NCI-H2029 (cell line): ENCODE measurements at places on chromosomes 12 and 14.

DNA sequence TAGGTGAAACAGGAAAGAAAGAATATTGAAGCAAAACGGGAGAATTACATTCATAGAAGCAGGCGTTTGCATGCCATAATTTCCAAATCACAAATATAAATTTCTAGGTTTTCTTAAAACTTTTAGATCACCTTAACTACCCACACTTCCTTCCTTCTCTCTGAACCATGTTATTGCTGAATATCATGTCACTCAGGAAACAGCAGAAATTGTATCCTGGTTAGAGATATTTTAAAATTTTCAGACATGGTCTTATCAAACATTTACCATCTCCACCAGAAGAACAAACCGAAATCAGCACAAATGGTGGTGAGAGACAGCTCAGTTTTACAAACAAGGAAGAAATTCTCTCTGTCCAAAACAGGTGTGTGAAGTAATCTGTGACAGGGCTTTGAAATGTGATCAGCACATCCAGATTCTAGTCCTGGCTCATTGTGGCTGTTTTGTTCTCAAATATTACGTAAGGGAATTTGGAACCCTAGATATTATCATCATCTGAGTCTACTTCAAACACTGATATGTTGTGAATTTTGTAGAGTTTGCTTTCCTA is 16.3 kb downstream of the TESPA1 start:
- DNase-seq = no peak

DNA sequence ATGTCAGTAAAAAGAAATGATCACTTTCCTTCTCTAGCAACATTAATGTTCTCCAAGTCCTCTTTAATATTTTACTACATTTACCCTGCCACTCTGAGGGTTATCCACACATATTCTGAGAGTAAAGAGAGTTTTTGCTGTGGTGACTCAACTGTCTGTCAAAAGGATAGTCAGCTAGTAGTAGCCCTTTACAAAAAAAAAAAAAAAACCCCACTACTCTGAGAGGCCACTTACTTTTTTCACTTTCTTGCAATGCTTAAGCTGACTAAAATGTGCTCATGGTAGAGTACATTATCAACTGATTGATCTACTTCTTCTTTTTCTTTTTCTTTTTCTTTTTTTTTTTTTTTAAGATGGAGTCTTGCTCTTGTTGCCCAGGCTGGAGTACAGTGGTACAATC is 27.6 kb upstream of the PPM1A start:
- DNase-seq = no peak

GRCh38 chr14:105517096-105517495 is 9.3 kb upstream of the TMEM121 start:
- no peak for DNase-seq

DNA sequence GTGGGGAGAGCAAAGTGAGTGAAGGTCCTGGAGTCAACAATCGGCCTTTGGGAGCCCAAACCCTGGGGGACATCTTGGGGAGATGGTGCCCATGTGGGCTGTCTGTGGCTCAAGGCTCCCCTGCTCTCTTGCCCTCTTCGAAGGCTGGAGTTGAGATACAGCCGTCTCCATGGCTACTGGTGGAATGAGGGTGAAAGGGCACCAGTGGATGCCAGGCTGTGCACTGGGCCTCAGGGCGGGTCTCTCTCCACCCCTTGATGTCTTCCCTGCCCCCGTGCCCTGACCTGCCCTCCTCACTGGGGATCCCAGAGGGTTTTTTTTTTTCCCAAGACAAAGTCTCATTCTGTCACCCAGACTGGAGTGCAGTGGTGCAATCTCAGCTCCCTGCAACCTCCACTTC is 2.0 kb upstream of the ANKRD9 start:
- DNase-seq = no peak

- no peak for DNase-seq
Measured at GRCh38 chr12:107597695-107598410, 87.7 kb upstream of the PWP1 start.

DNA sequence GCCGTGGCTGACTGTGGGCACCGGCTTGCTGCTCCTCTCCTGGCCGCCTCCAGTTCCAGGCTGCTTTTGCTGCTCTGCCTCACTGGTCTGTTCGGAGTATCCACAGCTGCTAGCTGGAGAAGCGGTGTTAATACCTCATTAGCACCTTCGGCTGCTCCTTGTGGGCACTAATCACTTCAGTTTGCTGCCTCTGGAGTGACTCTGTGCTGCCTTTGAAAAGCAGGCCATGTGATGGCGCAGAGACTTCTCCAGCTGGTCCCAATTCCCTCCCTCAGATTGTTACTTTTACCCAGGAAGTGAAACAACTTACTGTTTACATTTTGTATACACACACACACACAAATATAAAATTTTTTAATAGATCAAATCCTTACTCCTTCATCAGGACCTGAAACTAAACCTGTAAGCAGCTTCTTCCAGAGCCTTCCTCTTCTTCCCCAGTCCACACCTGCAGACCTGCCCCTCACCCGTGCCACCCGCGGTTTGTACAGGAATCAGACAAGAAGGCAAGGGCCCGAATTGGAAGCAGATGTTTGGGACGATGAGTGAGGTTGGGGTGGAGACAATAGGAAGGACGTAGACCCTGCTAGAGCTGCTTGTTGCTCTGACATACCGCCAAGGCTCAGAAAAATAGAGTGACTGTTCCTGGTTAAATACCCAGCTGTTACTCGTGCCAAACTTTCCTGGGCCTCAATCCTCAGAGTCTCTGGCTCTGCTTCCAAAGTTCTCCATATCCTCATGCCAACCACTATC is 41.5 kb upstream of the LTBP2 start:
- no peak for DNase-seq

- no peak for DNase-seq
Measured at GRCh38 chr12:7498809-7499208, 4.8 kb downstream of the CD163 start.

GRCh38 chr14:72462056-72462455 is 431.8 kb downstream of the DPF3 start:
- no peak for DNase-seq

DNA sequence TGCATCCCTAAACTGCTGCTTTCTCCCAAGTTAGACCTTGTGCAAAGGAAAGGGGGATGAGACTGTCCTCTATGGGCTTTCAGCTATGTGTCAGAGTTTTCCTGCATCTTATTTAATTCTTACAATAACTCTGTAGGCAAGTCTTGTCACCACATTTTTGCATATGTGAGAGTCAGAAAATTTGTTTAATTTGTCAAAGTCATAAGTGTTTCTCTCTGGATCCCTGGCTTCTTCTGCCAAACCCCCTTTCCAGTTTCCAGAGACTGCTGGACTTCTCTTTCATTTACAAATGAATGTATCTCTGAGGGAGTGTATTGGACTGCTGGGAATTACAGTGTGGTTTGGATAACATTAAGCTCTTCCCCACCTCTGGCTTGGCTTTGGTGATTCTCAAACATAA is 877.6 kb upstream of the SEL1L start:
- no peak for DNase-seq

DNA sequence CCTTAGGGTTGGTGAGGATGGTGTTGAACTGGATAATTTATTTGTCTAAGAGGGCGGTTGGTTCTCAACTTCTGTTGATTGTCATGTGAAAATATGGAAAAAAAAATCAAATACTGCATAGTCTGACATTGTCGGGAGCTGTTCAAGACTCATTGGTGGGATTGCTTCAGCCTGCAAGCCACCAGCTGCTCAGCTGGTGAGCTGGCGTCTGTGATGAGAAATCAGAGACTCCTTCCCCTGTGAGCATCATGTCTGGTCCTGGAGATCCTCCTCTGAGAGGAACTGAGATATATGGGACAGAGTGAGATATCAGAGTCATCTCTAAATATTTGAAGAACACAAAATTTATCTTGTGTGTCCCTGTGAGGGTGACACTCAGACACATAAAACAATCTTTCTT is 49.9 kb downstream of the TRIM9 start:
- no peak for DNase-seq

- peak; percentile 96 for DNase-seq
Measured at GRCh38 chr12:122106843-122107242, 28.3 kb downstream of the MLXIP start.
